Mammary microvascular endothelial cell (primary cell): ENCODE measurements at places on chromosomes 3 and 15. TPM values are rescaled to one million over a fixed set of nuclear protein-coding genes. Genes with fewer than 3 reads are reported as not detected.

Gene NDUFAF3
- 134 and 158 TPM in 2 replicates for total RNA-seq

Gene CLDN18
- total RNA-seq, result not detected in 2 replicates

Gene C3orf85
- not detected in 2 replicates for total RNA-seq

Gene STAC
- total RNA-seq, result 20.7 and 29.0 TPM in 2 replicates

Gene GALNT15
- 4.4 and 5.3 TPM in 2 replicates for total RNA-seq

Gene STRIT1
- not detected in 2 replicates for total RNA-seq

Gene C3orf22
- not detected in 2 replicates for total RNA-seq

Gene GOLGA6L4
- 0.74 and 4.7 TPM in 2 replicates for total RNA-seq

Gene RTP3
- total RNA-seq, result not detected in 2 replicates

Gene GOLGA8M
- 0.20 and 0.73 TPM in 2 replicates for total RNA-seq

Gene FGD5
- total RNA-seq, result 49.4 and 50.4 TPM in 2 replicates

Gene SNX4
- 36.3 and 36.5 TPM in 2 replicates for total RNA-seq

Gene C15orf39
- 15.5 and 19.8 TPM in 2 replicates for total RNA-seq

Gene CEMIP
- 0.10 and 0.67 TPM in 2 replicates for total RNA-seq

Gene USP50
- not detected in 2 replicates for total RNA-seq

Gene RBM15B
- total RNA-seq, result 28.4 and 29.6 TPM in 2 replicates

Gene CLDN16
- 0.13 and 0.39 TPM in 2 replicates for total RNA-seq

Gene MESP2
- not detected in 2 replicates for total RNA-seq

Gene B3GALNT1
- 32.4 and 37.6 TPM in 2 replicates for total RNA-seq

Gene CKMT1B
- not detected in 2 replicates for total RNA-seq

Gene MITF
- total RNA-seq, result 3.1 and 3.2 TPM in 2 replicates

Gene TRAT1
- total RNA-seq, result not detected in 2 replicates

Gene WWTR1
- total RNA-seq, result 68.7 and 73.6 TPM in 2 replicates

Gene CAMKV
- total RNA-seq, result not detected in 2 replicates

Gene ALS2CL
- 9.8 and 11.2 TPM in 2 replicates for total RNA-seq

Gene CCDC71
- 25.3 and 31.4 TPM in 2 replicates for total RNA-seq

Gene XRN1
- 15.2 and 15.8 TPM in 2 replicates for total RNA-seq

Gene CTXND1
- not detected in 2 replicates for total RNA-seq

Gene LRIG1
- 3.7 and 3.8 TPM in 2 replicates for total RNA-seq

Gene PATL2
- 0.33 TPM in 1 of 2 replicates, not detected in the other for total RNA-seq

Gene ADAMTSL3
- 0.80 and 0.89 TPM in 2 replicates for total RNA-seq

Gene PLA2G4D
- total RNA-seq, result not detected in 2 replicates

Gene ZNF501
- 3.0 and 3.7 TPM in 2 replicates for total RNA-seq

Gene DPPA4
- total RNA-seq, result not detected in 2 replicates

Gene POLQ
- 5.4 and 5.8 TPM in 2 replicates for total RNA-seq

Gene SNX22
- 0.39 and 0.60 TPM in 2 replicates for total RNA-seq

Gene CCDC12
- 37.9 and 39.1 TPM in 2 replicates for total RNA-seq
